ENCODE measurements at places on chromosomes 6 and 20. TPM values are rescaled to one million over a fixed set of nuclear protein-coding genes. Genes with fewer than 3 reads are reported as not detected.

DNA sequence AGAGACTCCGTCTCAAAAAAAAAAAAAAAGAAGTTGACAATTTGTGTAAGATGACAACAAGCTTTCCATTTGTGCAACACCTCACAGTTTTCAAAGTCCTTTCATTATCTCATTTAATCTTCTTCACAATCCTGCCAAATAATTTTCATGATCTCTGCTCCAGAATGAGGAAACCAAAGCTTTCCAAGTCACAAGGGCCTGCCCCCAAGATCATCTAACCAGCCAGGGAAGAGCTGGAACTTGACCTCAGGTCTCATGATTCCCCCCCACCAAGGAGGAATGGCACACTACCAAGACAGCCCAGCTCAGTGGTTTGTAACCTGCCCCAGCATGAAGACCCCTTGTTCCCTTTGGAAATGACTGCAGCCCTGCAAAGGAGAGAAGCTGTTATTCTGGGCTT, 74.0 kb upstream of the PIM1 start:
- H3K27me3 ChIP-seq = no peaks in the 10 kb centered on the region
- no peak overlapping the region for H3K4me3 ChIP-seq
- DNase-seq = no peak

GRCh38 chr6:25630508-25631278, 21.3 kb upstream of the SCGN start:
- no peak overlapping the region for H3K27ac ChIP-seq
- no peaks in the 10 kb centered on the region for H3K4me1 ChIP-seq
- no peak for DNase-seq
- no peaks in the 10 kb centered on the region for H3K36me3 ChIP-seq

GRCh38 chr6:140774080-140774505, 1358.6 kb upstream of the GJE1 start:
- peak; percentile 3 for DNase-seq
- no peak overlapping the region for H3K27ac ChIP-seq
- H3K4me3 ChIP-seq = no peak overlapping the region
- no peaks in the 10 kb centered on the region for H3K4me1 ChIP-seq
- no peaks in the 10 kb centered on the region for H3K27me3 ChIP-seq

DNA sequence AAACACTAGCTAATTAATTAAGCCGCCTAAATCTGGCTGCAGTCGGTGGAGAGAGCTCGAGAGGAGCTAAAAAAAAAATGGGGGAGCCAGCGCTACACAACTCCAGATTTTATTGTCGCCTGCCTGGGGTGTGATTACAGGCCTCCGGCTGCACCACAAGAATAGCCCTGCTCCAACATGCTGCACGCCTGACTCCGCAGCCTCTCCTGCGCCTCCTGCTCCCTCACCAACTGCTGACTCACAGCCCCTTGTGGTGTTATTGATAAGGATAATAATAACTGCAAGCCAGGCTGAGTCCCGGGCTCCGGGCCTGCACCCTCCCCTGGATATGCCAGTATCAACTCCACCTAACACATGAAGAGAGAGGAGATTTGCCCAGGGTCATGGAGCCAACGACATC, 16.8 kb downstream of the SIRPA start:
- no peaks in the 10 kb centered on the region for H3K36me3 ChIP-seq
- no peak overlapping the region for H3K27ac ChIP-seq
- H3K27me3 ChIP-seq = no peaks in the 10 kb centered on the region
- H3K4me1 ChIP-seq = no peaks in the 10 kb centered on the region
- H3K4me3 ChIP-seq = no peak overlapping the region

DNA sequence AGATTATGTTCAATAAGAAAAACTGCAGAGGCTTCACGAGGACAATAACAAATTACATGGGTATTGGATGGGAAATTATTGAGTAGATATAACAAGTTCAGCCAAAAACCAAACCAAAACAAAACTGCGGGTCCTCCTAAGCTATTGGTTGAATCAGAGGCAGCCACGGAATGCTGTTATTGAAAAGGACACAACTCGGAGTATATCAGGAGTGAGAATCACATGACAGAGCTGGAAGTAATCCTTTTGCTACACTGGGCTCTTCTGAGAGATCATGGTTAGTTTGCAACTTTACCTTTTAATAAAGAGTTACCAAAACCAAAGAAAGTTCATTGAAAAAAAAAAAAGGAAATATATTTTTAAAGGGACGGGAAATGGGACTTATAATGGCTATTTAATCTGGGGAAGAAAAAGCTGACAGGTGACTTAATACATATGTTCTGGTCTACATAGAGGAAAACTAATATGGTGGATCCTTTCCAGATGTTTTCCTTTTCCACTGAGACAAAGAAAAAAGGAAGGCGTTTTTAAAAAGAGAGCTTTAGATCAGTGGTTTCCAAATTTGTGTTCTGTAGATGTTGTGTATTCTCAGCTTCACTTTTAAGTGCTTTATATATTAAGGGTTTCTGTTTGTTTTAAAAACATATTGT, 6.9 kb upstream of the CITED2 start:
- no peaks in the 10 kb centered on the region for H3K36me3 ChIP-seq
- no peak overlapping the region for H3K4me3 ChIP-seq
- no peaks in the 10 kb centered on the region for H3K27me3 ChIP-seq
- DNase-seq = no peak
- H3K27ac ChIP-seq = no peak overlapping the region

DNA sequence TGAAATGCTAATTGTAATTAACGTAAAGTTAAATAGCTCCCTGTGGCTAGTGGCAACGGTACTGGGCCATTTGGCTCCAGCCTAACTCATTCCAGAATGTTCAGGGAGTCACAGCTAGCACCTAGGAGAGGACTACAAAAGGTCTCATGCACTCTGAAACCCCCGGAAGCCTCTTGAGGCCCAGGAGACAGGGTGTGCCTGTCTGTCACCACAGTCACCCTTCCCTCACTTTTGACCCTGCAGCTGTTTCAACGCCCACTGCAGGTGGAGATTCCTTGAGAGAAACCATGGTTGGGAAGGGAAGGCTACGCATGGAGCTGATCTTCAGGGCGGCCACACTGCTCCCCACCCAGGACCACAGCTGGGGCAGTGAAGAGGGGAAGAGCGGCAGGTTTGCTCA, 58.6 kb downstream of the SULF2 start:
- no peak overlapping the region for H3K27ac ChIP-seq
- no peak for DNase-seq
- no peaks in the 10 kb centered on the region for H3K36me3 ChIP-seq
- no peaks in the 10 kb centered on the region for H3K4me1 ChIP-seq

GRCh38 chr6:68760941-68761676, 126.0 kb downstream of the ADGRB3 start:
- no peaks in the 10 kb centered on the region for H3K36me3 ChIP-seq
- no peaks in the 10 kb centered on the region for H3K27me3 ChIP-seq
- H3K27ac ChIP-seq = no peak overlapping the region
- no peak for DNase-seq
- no peak overlapping the region for H3K4me3 ChIP-seq

DNA sequence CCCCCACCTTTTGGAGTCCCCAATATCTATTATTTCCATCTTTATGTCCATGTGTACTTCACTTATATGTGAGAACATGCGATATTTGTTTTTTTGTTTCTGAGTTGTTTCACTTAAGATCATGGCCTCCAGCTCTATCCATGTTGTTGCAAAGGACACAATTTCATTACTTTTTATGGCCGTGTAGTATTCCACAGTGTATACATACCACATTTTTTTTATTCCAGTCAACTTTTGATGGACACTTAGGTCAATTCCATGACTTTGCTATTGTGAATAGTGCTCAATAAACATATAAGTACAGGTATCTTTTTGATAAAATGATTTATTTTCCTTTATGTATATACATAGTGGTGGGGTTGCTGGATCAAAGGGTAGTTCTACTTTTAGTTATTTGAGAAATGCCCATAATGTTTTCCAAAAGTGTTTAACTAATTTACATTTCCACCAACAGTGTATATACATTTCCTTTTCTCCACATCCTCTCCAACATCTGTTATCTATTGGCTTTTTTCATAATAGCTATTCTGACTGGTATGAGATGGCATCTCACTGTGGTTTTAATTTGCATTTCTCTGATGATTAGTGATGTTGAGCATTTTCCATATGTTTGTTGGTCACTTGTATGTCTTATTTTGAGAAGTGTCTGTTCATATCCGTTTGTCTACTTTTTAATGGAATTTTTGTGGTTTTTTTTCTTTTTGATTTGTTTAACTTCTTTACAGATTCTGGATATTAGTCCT, 34.0 kb upstream of the COL10A1 start:
- DNase-seq = no peak
- no peak overlapping the region for H3K4me3 ChIP-seq
- no peaks in the 10 kb centered on the region for H3K27me3 ChIP-seq
- no peak overlapping the region for H3K27ac ChIP-seq
- no peaks in the 10 kb centered on the region for H3K36me3 ChIP-seq
- H3K4me1 ChIP-seq = no peaks in the 10 kb centered on the region

DNA sequence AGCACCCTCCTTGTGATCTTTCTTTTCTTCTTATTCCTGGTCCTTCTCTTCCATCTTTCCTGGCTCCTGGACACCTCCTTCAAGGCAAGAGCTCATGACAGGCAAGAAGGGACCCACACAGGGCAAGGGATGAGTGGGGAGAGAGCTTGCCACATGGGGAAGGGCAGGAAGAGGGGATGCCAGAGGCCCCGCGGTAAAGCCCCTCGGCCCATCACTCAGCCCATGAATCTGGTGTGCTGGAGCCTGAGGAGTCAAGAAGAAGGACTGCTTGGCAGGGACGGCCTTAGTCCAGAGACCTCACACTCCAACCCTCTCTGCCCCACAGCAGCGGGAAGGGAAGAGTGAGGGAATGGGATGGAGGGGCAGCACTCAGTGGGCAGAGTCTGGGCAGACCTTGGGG, 52.3 kb upstream of the SAYSD1 start:
- no peak overlapping the region for H3K27ac ChIP-seq
- no peak for DNase-seq
- no peaks in the 10 kb centered on the region for H3K27me3 ChIP-seq
- H3K4me1 ChIP-seq = peaks cover 46% of the 10 kb centered on the region

GRCh38 chr6:95423331-95423730, 154.0 kb upstream of the MANEA start:
- DNase-seq = no peak
- H3K27me3 ChIP-seq = no peaks in the 10 kb centered on the region

- H3K27me3 ChIP-seq = no peaks in the 10 kb centered on the region
- H3K27ac ChIP-seq = no peak overlapping the region
- H3K4me3 ChIP-seq = no peak overlapping the region
- no peak for DNase-seq
- H3K36me3 ChIP-seq = no peaks in the 10 kb centered on the region
These were observed 17.0 kb upstream of the CLPSL2 start for GRCh38 chr6:35759426-35759825.

DNA sequence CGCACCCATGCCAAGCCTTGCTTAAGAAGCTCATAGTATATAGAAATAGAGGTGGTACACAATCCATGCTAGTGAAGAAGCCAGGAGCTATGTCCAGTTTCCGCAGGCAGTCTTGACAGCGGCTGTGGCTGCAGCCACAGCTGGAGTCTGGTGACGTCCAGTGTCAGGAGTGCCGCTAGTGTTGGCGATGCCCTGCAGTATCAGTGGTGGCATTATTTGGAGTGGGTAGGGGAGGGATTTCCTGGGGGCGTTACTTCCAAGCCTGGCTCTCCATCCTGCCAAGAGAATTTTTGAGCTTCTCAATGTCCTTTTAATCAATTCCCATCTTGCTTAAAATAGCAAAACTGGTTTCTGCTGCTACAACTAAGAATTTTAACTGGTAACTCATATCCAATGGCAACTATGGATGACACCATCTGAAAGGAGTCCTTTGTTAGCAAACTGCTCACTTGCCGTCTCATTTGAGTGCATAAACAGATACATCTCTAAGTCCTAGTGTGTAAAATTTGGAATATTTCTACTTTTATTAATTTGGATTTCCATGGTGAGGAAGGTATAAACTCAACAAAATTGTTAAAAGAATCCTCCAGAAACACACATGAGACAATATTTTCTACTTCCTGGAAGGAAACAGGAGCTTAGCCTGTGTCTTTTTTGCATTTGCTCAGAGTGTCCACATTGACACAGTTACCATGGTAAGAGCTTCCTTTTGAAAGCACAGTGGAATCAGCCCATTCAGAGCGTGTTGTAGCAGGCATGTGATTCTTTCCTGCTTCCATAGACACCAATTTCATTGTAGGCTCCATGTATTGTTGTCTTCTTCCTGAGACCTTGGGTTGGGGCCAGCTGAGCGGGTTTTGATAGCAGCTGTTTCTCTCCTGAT, 44.6 kb upstream of the PXDC1 start:
- no peaks in the 10 kb centered on the region for H3K27me3 ChIP-seq
- DNase-seq = peak; percentile 50
- peak overlapping the region; percentile 86 for H3K27ac ChIP-seq
- no peaks in the 10 kb centered on the region for H3K36me3 ChIP-seq

GRCh38 chr20:23624324-23624691, 13.4 kb downstream of the CST3 start:
- H3K27me3 ChIP-seq = no peaks in the 10 kb centered on the region
- no peaks in the 10 kb centered on the region for H3K36me3 ChIP-seq
- no peak overlapping the region for H3K27ac ChIP-seq
- no peaks in the 10 kb centered on the region for H3K4me1 ChIP-seq
- H3K4me3 ChIP-seq = no peak overlapping the region

DNA sequence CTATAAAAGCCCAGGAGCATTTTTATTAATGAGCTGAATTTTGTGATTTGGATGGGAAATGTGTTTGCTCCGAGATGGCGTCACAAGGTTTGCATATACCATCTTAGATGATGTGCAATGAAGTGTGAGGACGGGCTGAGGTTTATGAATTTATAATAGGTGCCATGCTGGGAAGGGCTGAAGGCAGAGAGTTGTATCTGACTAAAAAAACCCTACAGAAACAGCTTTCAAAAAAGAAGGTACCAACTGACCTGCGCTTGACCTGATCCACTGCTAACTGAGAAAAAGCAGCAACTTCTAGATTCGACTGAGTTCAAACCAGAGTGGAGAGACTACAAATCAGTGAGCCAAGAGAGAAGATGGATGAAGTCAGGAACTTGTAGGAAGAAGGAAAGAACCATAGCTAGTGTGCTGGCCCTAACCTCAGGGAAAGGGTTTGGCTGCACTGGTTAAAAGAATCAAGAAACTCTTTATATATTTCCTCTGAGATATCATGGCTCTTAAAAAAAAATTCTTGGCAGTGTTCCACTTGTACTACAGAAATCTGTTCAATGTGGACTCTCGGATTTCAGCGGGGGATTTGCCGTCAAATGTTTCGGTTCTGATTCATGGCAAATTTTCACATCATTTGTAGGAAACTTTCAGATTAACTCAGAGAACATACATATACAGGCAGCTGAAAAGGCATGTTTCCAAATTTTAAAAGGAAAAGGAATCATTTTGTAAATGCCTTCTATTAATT, 56.5 kb upstream of the HDGFL1 start:
- no peaks in the 10 kb centered on the region for H3K27me3 ChIP-seq
- no peak overlapping the region for H3K4me3 ChIP-seq
- no peaks in the 10 kb centered on the region for H3K4me1 ChIP-seq
- no peaks in the 10 kb centered on the region for H3K36me3 ChIP-seq
- no peak overlapping the region for H3K27ac ChIP-seq

DNA sequence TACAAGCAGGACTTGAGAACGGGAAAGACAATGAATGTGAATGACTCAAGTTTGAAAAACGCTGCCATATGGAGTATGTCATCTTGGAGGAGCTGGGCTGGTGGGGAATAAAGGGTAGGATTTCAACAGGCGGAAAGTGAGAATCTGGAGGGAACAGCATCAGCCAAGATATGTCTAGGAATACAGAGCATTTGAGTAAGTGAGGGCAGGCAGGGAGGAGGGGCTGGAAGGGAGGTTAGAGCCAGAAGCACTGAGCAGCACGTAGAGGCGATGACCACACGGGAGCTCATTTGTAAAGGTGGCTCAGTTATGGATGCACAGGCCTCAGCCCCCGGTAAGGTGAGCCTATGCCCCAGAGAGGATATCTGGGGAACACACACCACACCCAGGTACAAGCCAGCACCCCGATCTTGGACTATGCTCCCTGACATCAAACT, 115.1 kb downstream of the ZMYND8 start:
- peak; percentile 28 for DNase-seq
- H3K4me1 ChIP-seq = peaks cover 10% of the 10 kb centered on the region
- H3K4me3 ChIP-seq = no peak overlapping the region
- no peaks in the 10 kb centered on the region for H3K36me3 ChIP-seq

The MMS22L gene
- total RNA-seq = 7.3 TPM

The VEGFA gene
- 272 TPM for total RNA-seq

The CST7 gene
- 4.0 TPM for total RNA-seq

Measured in body of pancreas (tissue), 4 donors.